ENCODE measurements at places on chromosomes 4 and X.
A peak's percentile ranks its signal among the peaks of the same experiment; 100 is the strongest.

GRCh38 chrX:150984169-150984824, 1.2 kb downstream of the HMGB3 start:
- no peak for DNase-seq

GRCh38 chrX:69067841-69068240, 97.4 kb downstream of the PJA1 start:
- DNase-seq = no peak

DNA sequence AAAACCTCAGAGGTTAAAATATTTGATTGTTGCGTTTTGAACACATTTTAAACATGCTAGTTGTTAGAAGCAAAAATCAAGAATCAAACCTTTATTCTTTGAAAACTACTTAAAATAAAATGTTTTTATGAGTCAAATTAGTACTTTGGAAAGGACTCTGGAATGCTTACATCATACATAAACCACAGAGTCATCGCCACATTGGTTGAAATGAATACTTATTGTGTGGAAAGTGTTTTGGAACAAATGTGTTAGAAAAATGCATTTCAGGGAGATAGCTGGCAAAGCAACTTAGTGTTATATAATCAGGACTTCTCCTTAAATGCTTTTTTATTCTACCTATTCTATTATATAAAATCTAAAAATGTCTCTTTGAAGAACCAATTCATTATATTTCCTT, 49.4 kb upstream of the CAMK2D start:
- DNase-seq = no peak

DNA sequence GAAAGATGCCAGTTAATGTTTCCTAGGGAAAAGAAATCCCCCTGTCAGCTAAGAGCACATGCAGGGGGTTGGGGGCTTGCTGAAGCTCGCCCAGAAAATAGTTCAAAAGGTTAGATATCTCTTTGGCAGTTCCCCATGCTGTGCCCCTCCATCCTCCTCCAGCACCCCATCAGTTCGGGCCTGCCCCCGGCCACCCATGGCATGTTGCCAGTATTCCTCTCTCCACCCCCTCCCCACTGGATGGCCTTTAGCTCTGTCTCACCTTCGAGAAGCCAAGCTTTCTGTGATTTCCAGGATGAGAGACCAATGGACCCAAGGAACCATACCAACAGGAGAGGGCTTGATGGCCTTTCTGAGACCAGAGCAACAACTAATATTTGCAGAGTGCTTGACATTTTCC, 5.2 kb downstream of the RAB33A start:
- no peak for DNase-seq

DNA sequence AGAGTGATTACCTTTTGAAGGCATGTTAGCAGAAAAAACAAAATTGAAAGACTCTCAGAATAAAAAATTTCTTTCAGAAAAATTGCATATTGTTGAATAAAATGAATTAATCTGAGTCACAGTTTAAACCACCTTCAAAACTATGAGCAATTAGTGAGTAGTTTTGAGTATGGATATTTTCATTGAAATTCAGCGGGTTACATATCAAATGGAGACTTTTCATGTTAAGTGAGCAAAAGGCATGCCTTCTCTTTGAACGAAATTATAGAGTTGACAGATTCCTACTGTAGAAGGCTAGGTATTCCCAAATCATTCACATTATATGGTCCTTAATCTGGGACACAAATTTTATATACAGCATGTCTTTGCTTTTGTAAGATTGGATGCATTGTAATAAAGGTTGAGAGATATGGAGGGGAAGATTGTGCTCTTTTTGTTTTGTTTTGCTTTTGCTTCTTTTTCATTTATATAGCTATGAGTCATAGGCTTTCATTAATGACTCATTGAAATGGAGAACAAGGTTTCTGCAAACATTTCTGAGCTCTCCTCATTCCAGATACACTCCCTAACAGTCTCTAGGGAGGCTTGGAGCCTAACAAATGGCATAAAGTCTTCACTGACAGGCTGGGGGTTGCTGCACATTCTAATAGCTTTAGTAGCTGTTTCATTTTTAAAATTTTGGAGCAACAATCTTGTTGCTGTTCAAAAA, 21.6 kb downstream of the PCDH18 start:
- DNase-seq = peak; percentile 70

GRCh38 chr4:182189103-182189878, 53.9 kb upstream of the TENM3 start:
- no peak for DNase-seq

- DNase-seq = no peak
Observed at GRCh38 chr4:85151786-85152185, 185.3 kb upstream of the WDFY3 start.

GRCh38 chrX:17805120-17805519, 56.0 kb downstream of the RAI2 start:
- no peak for DNase-seq
